Stimulated activated CD8-positive, alpha-beta memory T cell treated with anti-CD3 and anti-CD28 coated beads, Interleukin-7, amount 100 ng/mL, for 4 hours (primary cell): ENCODE measurements at places on chromosomes 3 and 15.

DNA sequence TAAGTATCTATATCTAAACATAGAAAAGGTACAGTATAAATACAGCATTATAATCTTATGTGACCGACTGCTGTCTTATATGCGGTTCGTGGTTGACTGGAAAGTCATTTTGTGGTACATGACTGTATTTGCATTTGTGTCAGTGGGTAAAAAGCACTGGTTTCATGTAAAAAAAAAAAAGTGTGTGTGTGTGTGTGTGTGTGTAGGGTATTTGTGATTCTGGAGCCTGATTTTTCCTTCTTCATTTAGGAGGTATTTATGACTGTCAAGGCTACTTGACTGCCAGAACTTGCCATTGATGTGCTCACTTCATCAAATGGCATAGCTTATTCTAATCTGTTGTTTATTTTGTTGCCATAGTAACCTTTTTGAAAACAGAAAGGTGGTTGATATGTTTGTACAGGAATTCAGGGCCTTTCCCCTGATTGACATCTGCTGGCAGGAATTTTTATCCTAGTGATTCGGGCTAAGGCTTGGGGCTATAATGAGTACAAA is 63.2 kb downstream of the AKAP13 start:
- DNase-seq = no peak

- no peak for DNase-seq
These were observed 57.1 kb downstream of the PDIA5 start for GRCh38 chr3:123123716-123124616.

DNA sequence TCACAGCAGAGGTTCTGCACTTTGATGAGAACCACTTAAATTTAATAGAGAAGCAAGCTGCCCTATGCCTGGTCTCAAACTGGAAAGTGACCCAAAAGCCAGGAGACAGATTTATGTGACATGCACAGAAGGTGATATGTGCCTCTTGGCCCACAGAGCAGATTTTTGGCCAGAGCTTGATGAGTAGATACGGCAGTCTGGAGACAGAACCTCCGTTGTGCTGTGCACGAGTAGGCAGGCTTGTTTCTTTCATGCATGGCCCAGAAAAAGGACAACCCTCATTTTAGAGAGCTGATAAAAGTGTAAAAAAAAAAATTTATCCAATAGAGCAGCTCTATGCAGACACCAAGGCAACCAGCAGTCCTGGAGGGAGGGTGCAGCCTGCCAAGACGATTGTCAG is 423.1 kb downstream of the CNTN6 start:
- DNase-seq = no peak

DNA sequence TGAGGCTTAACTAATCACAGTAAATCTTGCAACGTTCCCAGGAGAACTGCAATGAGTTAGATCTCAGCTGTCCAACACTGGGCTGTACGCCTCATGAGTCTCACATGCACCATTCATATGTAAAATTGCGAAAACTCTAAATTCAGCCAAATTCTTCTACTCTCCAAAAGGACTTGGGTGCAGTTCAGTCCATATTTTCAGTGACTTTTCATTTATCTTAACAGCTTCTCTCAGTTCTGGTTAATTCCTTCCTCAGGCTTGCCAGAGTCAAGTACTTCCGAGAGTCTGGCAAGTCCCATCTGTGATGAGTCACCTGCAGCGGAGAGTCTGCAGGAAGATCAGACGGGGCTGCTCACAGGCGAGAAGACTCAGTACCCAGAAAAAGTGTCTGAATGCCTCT is 11.5 kb downstream of the CCDC80 start:
- no peak for DNase-seq

GRCh38 chr3:36257158-36257852 is 123.0 kb upstream of the STAC start:
- DNase-seq = no peak

DNA sequence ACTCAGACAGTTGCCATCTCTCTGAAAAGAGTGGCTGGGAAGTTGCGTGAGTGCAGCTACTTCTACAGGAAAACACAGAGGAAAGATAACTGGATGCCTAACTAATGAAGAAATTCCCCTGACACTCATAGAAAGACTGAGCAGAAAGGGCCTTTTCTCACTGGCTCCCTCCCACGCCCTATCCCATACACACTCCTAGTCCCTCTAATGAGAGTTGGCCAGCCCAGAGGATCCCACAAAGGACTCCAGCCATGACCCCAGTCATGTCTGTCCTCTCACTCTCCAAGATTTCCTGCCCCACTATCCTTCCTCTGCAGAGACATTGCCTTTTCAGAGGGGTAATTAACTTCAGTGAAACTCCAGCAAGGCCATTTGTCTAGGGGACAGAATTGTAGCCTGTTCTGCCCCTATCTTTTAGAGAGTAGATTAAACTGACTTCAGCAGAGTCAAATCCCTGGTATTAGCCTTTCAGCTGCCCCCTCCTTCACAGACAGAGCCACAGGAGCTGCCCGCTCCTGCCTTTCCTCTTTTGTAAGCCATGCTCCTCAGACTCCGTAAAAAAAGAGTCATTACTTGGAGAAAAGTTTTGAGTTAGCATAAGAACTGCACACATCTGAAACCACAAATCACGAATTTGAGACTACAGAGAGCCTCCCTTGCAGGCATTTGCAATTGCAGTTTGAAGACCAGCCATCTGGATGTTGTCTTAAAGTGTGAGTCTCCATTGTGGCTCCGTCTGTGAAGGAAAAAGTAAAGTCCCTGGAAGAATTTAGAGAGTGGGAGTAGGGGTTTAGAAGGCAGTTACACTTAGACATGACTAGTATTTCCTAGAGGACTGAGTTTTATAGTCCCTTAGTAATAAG is 129.1 kb upstream of the SEMA6D start:
- DNase-seq = no peak

DNA sequence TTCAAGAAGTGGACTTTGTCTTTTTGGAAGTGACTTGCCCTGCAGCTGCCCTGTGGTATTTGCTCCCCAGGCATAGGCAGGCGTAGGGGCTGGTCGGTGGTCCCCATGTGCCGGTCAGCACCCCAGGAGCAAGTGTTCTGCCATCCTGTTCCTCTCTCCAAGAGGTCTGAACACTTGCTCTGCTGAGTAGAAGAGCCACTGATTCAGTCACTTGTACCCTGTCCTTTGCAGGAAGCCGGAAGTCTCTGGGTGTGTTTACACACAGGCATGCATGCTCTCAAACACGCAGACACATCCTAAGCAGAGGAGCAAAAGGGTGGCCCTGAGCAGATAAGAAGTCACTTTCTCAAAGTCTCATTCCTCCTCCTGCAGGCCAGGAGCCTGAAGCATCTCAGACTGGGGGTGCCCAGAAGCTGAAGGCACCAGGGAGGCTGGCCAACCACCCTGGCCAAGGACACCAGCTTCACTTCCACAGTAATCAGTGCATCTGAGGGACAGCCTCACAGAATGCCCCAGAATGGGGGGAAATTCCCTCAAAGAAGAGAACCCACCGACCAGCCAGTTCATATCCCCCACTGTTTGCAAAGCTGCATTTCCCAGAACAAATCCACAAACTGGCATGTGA is 88.7 kb upstream of the POMGNT2 start:
- no peak for DNase-seq

- no peak for DNase-seq
These were observed 140.7 kb upstream of the ARPP21 start for GRCh38 chr3:35498506-35499210.

- DNase-seq = no peak
These were observed 198.2 kb upstream of the STRIT1 start for GRCh38 chr3:155491696-155492095.

DNA sequence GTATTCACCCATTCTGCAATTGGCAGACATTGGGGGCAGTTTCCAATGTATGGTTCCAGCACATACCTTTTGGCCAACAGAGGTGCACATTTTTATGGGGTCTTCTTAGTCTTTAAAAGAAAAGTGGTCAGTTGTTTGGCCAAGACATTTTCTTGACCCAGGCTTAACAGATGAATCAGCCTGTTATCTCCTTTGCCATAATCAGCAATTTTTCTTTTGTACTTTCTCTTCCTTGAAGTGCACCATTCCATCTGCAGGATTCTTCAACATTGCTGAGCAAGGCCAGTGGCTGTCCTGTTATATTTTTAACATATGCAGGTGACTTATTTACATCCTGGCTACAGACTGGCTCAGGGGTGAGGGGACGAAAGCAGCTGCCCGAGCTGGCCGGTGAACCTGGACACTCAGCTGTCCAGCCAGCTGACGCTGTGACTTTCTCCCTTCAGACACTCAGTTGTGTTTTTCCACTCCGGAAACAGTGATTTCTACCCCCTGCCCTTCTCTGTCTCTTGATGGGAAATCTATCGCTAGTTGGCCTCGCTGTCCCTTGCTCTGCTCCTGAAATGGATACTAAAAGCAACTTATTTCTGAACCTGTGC is 96.5 kb upstream of the TNFAIP8L3 start:
- DNase-seq = no peak

DNA sequence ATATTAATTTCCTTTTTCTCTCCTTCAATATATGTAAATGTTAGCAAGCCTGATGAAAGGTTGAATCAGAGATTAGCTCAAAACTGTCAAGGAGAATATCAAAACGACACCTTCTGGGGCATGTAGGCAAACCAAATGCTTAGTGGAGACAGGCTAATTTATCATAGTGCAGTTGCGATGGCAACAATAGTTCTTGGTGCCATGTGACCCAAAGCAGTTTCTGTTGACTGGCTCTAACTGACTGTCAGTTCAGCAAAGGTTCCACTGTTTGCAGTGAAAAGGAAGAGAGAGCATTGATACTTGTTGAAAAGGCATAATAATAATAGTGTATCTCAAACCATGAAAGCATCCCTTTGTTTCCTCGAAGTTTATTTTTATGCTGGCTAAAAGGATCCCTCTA is 513.9 kb downstream of the NLGN1 start:
- DNase-seq = no peak

DNA sequence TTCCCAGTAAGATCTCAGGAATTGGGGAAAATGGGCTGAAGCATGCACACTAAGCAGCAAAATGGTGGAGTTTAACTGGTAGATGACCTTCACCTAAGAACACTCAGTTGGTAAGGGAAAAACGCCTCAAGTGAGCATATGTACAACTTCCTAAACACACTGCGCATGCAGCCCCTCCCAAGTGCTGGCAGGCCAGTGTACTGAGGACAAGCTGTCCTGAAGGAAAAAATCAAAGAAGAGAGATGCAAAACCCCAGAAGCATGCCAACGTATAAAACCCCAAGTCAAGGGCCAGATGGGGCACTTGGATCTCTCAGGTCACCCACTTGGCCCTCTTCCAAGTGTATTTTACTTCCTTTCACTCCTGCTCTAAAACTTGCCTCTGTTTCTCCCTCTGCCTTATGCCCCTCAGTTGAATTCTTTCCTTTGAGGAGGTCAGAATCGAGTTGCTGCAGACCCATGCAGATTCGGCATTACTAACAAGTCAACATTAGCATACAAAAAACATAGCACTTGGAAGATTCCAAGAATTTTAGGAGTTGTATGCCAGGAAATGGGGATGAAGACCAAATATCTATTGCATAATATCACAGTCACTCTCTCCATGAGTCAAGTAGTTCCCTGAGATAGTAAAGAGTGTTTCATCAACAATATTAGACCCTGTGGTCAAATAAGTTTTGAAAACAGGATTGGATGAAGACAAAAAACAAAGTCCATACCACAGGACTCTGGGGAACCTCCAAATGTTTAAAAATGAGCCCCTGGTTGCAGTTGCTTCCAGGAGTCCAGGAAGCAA is 10.8 kb upstream of the FYCO1 start:
- no peak for DNase-seq

DNA sequence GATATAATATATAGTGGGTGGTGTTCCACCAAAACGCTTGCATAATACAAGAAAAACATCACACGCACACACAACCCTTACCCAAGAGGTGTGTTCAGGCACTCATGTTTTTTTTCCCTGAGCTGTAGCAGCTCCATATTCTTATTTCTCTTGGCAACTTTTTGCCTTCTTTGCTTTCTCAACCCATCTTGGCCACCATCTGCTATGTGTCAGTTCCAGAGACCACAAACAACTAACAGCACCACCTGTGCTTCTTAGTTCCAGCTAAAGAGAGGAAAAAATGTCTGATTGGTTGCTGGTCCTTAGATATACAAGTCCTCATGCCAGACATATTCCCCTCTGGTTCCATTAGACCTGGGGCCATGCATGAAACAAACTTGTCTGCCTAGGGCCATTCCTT is 11.9 kb downstream of the ACTC1 start:
- DNase-seq = no peak

DNA sequence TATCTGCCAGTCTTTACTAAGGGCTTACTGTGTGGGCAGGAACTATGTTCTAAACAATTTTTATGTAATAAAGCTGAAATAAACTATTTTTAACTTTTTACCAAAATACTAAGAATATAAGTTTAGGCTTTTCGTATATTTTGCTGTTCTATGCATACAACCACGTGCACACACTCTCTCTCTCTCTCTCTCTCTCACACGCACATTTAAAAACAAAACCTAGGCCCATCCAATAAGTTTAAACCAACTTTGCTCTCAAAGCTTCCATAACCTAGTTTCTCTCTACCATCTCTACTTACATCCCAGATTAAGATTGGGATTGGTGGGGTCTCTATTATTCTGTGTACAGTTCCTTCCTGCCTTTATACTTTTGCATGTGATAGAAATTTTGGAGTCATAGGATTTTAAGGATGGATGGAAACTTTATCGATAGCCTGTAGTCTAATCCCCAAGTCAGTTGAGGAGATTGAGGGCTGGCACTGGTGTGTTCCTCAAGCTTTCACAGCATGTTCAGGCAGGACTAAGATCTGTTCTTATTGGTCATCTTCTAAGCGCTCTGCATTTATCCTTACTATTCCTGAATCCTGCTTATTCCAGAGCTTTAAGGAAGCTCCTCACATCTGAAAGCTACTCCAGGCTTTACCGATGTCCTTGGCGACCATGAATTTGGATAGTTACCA is 1.8 kb downstream of the GPR171 start:
- DNase-seq = no peak

DNA sequence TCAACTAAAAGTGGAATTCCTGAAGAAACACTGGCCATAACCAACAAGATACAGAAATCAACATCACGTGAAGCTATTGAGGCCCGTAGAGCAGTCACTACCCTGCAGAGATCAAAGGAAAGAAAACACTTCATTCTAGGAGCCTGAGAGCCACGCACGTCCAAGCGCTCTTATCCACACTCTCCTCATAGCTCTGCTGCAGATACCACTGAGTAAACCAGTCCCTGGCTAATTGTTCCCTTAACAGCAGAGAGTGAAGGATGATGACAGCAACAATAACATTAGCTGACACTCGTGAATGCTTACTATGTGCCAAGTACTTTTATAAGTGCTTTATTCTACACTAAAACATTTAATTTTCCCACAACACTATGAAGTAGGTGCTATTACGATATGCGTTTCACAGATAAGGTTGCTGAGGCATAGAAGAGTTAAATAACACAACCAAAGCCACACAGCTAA is 271.0 kb upstream of the GADL1 start:
- no peak for DNase-seq

- no peak for DNase-seq
These were observed 133.5 kb downstream of the PDZRN3 start for GRCh38 chr3:73491287-73491662.

- no peak for DNase-seq
These were observed 56.9 kb downstream of the AMOTL2 start for GRCh38 chr3:134317106-134317947.

GRCh38 chr15:81376231-81376630 is 2.2 kb upstream of the TMC3 start:
- no peak for DNase-seq

- DNase-seq = no peak
These were observed 473 bp downstream of the FHIT start for GRCh38 chr3:61250784-61251173.
